Fibroblast of pulmonary artery (primary cell): ENCODE measurements at places on chromosomes 6 and 20.
A peak's percentile ranks its signal among the peaks of the same experiment; 100 is the strongest.

GRCh38 chr20:4160761-4161305, 145.5 kb upstream of the RNF24 start:
- DNase-seq, result no peak

DNA sequence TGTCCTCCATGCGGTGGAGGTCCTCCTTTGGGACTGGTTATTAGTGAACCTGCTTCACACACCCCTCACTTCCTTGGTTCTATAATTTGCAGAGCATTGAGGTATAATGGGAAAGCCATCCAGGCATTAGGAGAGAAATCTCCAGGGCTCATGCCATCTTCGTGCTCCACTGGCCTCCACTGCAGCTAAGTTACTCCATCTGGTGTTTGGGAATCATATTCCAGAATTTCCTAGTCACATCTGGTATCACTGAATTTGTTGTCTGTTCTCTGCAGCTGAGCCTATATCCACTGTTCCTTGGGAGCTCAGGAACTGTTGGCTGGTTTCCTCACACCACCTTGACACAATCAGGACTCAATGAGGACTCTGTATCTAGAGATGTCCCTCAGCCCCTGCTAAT, 173.0 kb upstream of the TSHZ2 start:
- no peak for DNase-seq

- no peak for DNase-seq
Observed at GRCh38 chr20:62918831-62919230, 7.5 kb downstream of the DIDO1 start.

DNA sequence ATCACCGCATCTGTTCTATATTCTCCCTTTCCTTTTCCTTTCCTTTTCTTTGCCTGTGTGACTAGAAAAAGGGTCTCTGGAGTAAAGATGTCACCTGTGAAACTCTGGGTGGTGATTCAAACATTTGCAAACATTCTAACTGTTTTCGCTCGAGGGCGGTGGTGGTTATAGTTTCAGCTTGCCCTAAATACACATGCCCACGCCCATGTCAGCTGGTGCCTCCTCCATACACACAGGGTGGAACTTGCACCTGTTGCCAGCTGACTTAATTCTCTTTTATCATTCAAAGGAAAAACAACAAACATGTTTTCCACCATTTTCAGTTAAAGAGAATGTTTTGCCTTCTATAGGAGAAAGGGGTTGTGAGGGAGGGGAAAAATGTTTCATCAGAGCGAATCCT, 381.9 kb upstream of the ARID1B start:
- no peak for DNase-seq

- peak; percentile 11 for DNase-seq
Observed at GRCh38 chr6:93644611-93645010, 225.3 kb upstream of the EPHA7 start.

DNA sequence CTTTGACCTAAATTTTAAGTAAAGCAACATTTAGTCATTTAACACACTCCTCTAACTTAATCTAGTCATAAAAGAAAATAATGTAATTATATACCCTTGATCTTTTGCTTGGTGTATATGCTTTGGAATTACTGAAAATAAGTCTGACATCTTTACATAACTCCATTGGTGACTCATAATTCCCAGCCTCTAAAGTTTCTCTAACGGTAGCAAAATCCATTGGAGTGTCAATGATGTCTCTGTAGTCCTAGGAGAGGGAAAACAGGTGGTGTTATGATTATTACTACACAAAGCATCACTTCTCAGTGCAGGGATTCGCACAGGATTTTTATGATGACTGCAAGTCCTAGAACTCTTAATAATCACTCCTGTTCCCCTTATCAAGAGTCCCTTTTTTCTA, 80.2 kb downstream of the IRAK1BP1 start:
- peak; percentile 25 for DNase-seq

DNA sequence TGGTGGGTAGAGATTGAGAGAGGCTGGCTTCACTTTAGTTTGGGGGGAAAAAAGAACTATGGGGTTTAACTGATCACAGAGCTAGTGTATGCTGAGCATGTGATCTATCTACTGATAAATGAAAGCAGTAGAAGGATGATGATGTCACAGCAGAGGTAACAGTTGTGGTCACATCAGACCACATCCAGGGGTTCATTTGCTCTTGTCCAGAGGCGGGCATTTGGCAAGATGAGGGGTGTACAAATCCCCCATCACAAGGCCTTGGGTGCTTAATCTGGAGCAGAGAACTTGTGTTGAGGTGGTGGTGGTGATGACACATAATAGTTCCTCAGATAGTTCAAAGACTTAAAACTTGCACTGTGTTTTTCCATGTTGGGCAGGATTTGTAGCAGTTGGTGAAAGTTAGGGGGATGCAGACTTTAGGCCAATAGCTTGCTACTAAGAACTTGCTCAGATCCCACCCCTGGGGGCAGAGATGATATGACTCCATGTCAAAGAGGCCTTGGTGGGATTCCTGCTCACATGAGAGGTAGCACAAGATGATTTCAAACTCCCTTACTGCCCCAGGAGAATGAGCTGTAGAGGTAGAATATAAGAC, 63.4 kb downstream of the PRDM1 start:
- no peak for DNase-seq

- DNase-seq, result no peak
Observed at GRCh38 chr6:3785745-3786098, 34.2 kb upstream of the PXDC1 start.

- peak; percentile 72 for DNase-seq
Observed at GRCh38 chr6:17928514-17929430, 58.7 kb downstream of the KIF13A start.

DNA sequence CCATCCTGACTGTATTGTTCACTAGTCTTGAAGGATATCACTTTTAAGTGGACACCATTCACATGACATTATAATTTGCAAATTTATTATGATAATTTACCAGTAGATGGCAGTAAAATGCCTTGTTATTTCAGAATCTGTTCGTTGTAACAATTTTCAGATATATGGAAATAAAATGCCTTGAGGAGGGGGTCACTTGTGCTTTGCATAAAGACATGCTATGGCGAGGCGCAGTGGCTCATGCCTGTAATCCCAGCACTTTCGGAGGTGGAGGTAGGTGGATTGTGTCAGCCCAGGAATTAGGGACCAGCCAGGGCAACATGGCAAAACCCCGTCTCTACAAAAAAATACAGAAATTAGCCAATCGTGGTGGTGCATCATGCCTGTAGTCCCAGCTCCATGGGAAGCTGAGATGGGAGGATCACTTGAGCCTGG, 9.0 kb upstream of the NCOA6 start:
- DNase-seq, result peak; percentile 62

DNA sequence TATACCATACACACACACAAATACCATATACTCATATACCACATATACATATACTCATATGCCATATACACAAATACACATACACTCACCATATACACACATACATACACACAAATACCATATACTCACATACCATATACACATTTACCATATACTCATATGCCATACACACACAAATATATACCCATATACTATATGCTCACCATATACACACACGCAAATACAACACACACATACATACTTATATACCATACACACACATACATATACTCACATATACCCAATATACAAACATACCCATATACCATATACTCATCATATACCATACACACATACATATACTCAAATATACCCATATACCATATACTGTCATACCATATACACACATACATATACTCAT, 99.2 kb downstream of the ZMYND8 start:
- DNase-seq, result no peak

GRCh38 chr20:64005394-64005793, 24.5 kb downstream of the PRPF6 start:
- DNase-seq, result no peak

DNA sequence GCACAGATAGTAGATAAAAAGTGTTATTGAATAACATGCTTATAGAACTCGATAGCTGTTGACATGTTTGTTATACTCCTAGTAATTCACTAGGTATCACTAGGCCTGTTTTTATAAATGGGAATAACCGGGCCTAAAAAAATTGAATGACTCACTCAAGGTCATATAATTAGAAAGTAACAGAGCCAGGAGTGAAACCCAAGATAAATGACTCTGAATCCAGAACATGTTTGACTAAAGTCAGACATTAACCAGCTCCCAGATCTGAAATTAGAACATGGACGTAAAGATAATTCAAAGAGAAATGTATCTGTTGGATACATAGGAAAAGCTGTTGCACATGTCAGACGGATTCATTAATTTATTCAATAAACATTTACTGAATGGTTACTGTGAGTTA, 26.9 kb downstream of the RGS17 start:
- no peak for DNase-seq

DNA sequence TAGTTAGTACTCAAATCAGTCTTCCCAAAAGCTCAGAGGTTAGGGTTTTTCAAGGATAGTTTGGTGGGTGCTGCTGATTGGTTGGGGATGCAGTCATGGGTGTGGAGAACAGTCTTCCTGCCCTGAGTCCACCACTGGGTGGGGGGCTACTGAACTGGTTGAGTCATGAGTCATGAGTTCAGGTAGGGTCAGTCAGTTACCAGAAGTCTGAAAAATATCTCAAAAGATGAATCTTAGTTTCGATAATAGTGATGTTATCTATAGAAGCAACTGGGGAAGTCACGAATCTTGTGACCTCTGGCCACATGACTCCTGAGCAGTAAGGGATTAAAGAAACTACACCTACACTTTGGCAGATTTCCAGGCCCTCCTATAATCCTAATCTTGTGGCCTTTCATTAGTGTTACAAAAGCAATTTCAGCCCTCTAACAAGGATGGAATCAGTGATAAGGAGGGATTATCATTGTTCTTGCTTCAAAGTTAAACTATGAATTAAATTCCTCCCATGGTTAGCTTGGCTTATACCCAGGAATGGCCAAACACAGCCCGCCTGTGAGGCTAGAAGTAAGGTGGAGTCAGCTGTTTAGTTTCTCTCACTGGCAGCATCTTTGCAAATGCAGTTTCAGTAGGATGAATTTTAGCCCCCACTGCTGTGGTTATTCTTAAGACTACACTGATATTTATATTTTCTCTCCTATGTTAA, 33.3 kb upstream of the NKAIN2 start:
- peak; percentile 3 for DNase-seq
